ENCODE measurements at places on chromosomes 13 and 19. TPM values are rescaled to one million over a fixed set of nuclear protein-coding genes. Genes with fewer than 3 reads are reported as not detected.
A peak's percentile ranks its signal among the peaks of the same experiment; 100 is the strongest.

DNA sequence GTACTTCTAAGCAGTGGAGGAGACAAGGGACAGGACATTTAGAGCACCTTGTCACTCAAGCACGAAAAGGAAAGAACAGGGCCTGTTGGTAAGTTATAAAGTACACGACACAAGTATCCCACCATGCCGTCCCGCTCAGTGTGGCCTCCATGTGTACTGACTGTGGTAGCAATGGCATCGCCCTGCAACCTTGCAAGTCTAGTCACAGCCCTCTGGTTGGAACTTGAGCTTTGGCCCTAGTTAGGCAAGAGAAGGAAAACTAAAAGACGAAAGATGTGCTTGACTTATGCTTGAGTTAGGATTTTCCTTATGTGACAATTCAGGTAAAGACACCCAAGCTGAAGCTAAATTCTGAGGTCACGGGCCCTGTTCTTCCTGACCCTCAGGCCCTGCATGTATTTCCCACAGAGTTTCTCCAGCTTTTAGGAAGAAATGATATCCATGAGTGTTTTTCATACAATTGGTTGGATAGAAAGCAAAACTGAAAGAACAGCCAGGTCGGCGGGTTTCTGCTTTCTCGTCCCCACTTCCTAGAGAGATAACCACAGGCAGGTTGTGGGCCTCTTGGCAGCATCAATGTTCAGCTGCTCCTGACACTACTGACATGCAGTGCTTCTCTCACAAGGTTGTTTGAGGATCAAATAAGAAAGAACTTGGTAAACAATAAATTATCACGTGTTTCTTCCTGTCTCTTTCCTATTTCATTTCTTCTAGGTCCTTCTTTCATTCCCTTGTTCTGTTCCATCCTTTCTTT is 216.2 kb downstream of the IRS2 start:
- no peak overlapping the region for H3K4me3 ChIP-seq
- no peak overlapping the region for H3K27ac ChIP-seq
- no peak for DNase-seq
- no peaks in the 10 kb centered on the region for H3K36me3 ChIP-seq
- H3K27me3 ChIP-seq: no peaks in the 10 kb centered on the region

The ZFP36 gene
- total RNA-seq: 111 TPM

DNA sequence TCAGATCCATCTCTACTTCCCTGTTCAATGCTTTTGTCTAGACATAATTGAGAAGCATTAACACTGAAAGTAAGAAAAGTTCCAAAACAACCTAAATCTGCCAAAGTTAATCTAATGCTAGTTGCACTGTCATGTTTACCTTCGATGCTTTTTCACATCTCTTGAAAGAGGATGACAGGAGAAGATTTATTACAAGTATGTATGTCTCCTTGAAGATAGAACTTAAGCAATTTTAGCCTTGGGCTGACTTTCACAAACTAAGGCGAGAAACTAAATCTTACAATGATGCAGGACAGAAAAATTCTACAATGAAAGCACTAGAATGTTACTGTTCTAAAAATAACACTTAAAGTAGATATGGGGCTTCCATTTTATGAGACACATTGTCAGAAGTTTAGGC is 64.0 kb downstream of the MIPEP start:
- H3K4me3 ChIP-seq: no peak overlapping the region
- peaks cover 19% of the 10 kb centered on the region for H3K4me1 ChIP-seq
- DNase-seq: no peak

GRCh38 chr19:5397804-5398692 is 57.2 kb upstream of the ZNRF4 start:
- H3K27ac ChIP-seq: no peak overlapping the region
- no peaks in the 10 kb centered on the region for H3K4me1 ChIP-seq
- H3K4me3 ChIP-seq: no peak overlapping the region
- peaks cover 59% of the 10 kb centered on the region for H3K27me3 ChIP-seq
- DNase-seq: peak; percentile 40

The UBAC2 gene
- total RNA-seq: 62.3 TPM

- peaks cover 24% of the 10 kb centered on the region for H3K4me1 ChIP-seq
- H3K27ac ChIP-seq: no peak overlapping the region
- no peaks in the 10 kb centered on the region for H3K36me3 ChIP-seq
- H3K4me3 ChIP-seq: no peak overlapping the region
These were observed 369.6 kb downstream of the KCTD12 start for GRCh38 chr13:76516586-76516985.

- H3K27me3 ChIP-seq: no peaks in the 10 kb centered on the region
- H3K4me1 ChIP-seq: peaks cover 5% of the 10 kb centered on the region
- peaks cover 7% of the 10 kb centered on the region for H3K36me3 ChIP-seq
- no peak for DNase-seq
- H3K4me3 ChIP-seq: no peak overlapping the region
These were observed 666.6 kb downstream of the SLITRK1 start for GRCh38 chr13:83215627-83216026.

- H3K36me3 ChIP-seq: no peaks in the 10 kb centered on the region
- no peak overlapping the region for H3K27ac ChIP-seq
- DNase-seq: no peak
- no peak overlapping the region for H3K4me3 ChIP-seq
These were observed 105.9 kb upstream of the GJB6 start for GRCh38 chr13:20337884-20338551.

DNA sequence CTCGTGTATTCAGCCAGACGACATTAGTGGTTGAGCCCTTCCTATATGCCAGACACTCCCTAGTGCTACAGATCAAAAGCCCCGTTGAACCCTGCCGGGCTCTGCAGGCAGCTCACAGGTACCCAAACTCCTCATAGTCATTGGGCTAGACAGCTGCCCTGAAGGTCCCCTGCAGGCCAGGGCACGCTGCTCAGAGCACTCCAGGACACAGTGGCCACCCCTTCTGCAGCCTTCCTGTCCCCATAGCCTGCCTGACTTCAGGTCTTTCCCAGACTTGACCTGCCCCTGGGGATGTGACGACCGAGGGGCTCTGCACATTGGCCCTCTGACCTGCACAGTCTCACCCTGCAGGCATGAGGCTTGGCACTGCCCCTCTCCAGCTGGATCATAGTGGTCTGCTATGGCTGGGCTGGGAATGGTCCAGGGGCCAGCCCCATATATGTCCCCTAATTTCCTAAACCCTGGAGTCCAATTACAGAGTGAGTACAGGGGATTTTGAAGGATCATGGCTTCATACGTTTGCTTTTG is 64.2 kb upstream of the UBAC2 start:
- H3K4me1 ChIP-seq: no peaks in the 10 kb centered on the region
- no peak overlapping the region for H3K4me3 ChIP-seq
- H3K27ac ChIP-seq: no peak overlapping the region

The CPB2 gene
- total RNA-seq: not detected

GRCh38 chr19:45659096-45659729 is 8.8 kb upstream of the GIPR start:
- peaks cover 3% of the 10 kb centered on the region for H3K4me1 ChIP-seq
- H3K4me3 ChIP-seq: no peak overlapping the region
- H3K27me3 ChIP-seq: peaks cover 12% of the 10 kb centered on the region
- H3K36me3 ChIP-seq: no peaks in the 10 kb centered on the region
- H3K27ac ChIP-seq: no peak overlapping the region

- DNase-seq: no peak
- peaks cover 18% of the 10 kb centered on the region for H3K4me1 ChIP-seq
- no peak overlapping the region for H3K27ac ChIP-seq
- H3K36me3 ChIP-seq: no peaks in the 10 kb centered on the region
- H3K27me3 ChIP-seq: peaks cover 72% of the 10 kb centered on the region
These were observed 349.7 kb downstream of the LIG4 start for GRCh38 chr13:107865643-107866031.

The ZNF430 gene
- total RNA-seq: 22.6 TPM

The OR10H1 gene
- total RNA-seq: not detected

DNA sequence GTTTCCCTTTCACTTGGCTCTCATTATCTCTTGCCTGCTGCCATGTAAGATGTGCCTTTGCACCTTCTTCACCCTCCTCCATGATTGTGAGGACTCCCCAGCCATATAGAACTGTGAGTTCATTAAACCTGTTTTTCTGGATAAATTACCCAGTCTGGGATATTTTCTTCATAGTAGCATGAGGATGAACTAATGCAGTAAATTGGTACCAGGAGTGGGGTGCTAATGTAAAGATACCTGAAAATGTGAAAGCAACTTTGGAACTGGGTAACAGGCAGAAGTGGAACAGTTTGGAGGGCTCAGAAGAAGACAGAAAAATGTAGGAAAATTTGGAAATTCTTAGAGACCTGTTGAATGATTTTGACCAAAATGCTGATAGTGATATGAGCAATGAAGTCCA is 487.4 kb downstream of the LMO7 start:
- H3K27ac ChIP-seq: no peak overlapping the region
- DNase-seq: no peak
- no peak overlapping the region for H3K4me3 ChIP-seq
- H3K4me1 ChIP-seq: no peaks in the 10 kb centered on the region

The COMP gene
- 0.16 TPM for total RNA-seq

- no peak overlapping the region for H3K27ac ChIP-seq
- H3K4me3 ChIP-seq: no peak overlapping the region
- H3K4me1 ChIP-seq: peaks cover 21% of the 10 kb centered on the region
- H3K27me3 ChIP-seq: peaks cover 7% of the 10 kb centered on the region
- no peak for DNase-seq
These were observed 19.8 kb downstream of the TMEM272 start for GRCh38 chr13:51825165-51825592.

The RGL3 gene
- 84.8 TPM for total RNA-seq

DNA sequence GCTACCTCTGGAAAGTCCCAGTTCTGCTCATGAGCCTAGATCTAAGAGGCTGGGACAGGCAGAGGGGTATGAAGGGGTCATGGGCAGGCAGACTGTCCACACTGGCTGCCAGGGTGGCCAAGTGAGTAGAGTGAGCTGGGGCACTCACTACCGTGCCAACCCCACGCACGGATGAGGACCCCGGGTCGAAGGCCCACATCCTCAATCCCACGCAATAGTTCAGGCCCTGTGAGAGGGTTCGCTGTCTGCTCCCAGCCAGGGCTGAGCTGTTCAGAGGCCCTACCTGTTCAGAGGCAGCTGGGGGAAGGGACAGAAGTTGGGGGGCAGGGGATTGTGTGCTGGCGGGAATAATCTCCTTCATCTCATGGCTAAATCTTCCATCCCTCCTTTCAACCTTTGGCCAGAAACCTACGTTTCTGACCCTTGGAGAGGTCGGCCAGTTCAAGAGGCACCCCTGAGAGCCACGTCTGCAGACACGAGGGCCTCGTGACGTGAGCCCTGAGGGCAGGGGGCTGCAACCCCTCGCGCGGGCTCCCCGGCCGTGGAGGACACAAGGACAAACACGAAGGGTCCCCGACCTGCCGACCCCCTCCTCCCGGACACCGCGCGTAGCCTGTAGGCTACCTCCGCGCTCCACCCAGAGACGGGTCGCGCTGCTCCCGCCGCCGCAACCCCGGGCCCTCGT is 1.0 kb upstream of the RPS5 start:
- no peaks in the 10 kb centered on the region for H3K27me3 ChIP-seq
- H3K4me3 ChIP-seq: peak overlapping the region; percentile 96
- H3K27ac ChIP-seq: peak overlapping the region; percentile 98
- H3K36me3 ChIP-seq: peaks cover 14% of the 10 kb centered on the region
- H3K4me1 ChIP-seq: peaks cover 28% of the 10 kb centered on the region

- no peaks in the 10 kb centered on the region for H3K36me3 ChIP-seq
- no peaks in the 10 kb centered on the region for H3K27me3 ChIP-seq
- H3K27ac ChIP-seq: no peak overlapping the region
- H3K4me3 ChIP-seq: no peak overlapping the region
- peaks cover 13% of the 10 kb centered on the region for H3K4me1 ChIP-seq
These were observed 34.5 kb downstream of the UFM1 start for GRCh38 chr13:38384171-38384570.

GRCh38 chr19:39017646-39018045 is 14.7 kb downstream of the FBXO27 start:
- no peaks in the 10 kb centered on the region for H3K27me3 ChIP-seq
- H3K4me3 ChIP-seq: no peak overlapping the region
- DNase-seq: no peak
- H3K4me1 ChIP-seq: no peaks in the 10 kb centered on the region
- H3K27ac ChIP-seq: no peak overlapping the region

The PIP5K1C gene
- 43.9 TPM for total RNA-seq

- no peaks in the 10 kb centered on the region for H3K36me3 ChIP-seq
- no peak for DNase-seq
- H3K4me1 ChIP-seq: peaks cover 21% of the 10 kb centered on the region
These were observed 626.1 kb downstream of the DACH1 start for GRCh38 chr13:71240911-71241310.

DNA sequence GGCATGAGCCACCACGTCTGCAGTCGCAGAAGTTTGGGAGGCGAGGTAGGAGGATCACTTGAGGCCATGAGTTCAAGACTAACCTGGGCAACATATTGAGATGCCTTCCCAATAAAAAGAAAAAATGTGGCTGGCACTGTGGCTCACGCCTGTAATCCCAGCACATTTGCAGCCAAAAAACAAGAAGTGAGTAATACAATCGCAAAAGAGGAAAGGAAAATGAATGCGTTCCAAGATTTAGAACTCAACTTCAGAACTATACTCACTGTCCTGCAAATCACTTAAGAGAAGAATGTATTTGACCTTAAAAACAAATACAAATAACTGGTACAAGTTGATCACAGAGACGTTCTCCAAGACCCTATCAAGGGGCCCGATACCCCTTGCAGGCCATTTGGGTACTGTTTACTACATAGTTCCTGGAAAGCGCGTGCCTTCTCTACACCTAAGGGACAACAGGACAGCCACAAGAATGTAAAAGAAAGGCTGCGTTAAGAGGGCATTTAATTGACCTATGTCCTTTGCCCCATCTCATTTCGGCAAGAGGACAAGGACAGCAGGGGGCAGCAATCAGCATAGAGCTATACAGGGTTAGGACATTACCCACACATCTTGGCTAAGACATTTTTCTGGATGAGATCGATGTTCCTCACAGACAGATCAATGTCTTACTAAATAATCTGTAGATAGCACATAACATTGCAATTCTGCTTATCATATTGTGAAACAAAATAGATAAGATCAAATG is 41.3 kb downstream of the FLT3 start:
- H3K27ac ChIP-seq: no peak overlapping the region
- no peak for DNase-seq
- H3K4me3 ChIP-seq: no peak overlapping the region
- H3K4me1 ChIP-seq: peaks cover 4% of the 10 kb centered on the region

The KLF5 gene
- 62.4 TPM for total RNA-seq

GRCh38 chr19:31177246-31177645 is 172.0 kb downstream of the TSHZ3 start:
- H3K4me3 ChIP-seq: no peak overlapping the region
- no peak for DNase-seq
- H3K36me3 ChIP-seq: no peaks in the 10 kb centered on the region
- H3K27me3 ChIP-seq: peaks cover under 1% of the 10 kb centered on the region
- H3K27ac ChIP-seq: no peak overlapping the region

The PRTN3 gene
- total RNA-seq: 0.23 TPM

The RUBCNL gene
- 3.2 TPM for total RNA-seq

DNA sequence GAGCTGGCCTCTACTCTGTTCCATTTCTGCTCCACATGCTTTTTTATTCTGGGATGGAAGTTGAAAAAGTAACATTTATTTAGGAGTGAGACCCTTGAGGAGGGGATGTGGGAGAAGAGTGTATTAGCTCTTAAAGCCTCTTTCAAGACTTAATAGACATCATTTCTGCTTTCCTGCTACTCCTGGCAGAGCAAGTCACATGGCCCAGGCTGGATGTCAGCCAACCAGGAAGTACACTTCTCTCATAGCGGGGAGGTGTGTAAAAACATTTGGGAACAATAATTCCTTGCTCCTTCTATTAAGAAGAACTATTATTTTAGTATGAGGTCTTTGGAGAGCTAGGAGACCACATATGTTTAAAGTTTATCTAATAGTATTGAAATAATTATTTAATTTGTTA is 40.6 kb upstream of the FAM216B start:
- H3K27me3 ChIP-seq: no peaks in the 10 kb centered on the region
- H3K4me3 ChIP-seq: peak overlapping the region; percentile 3
- peak; percentile 43 for DNase-seq
- H3K4me1 ChIP-seq: peaks cover 17% of the 10 kb centered on the region
- peak overlapping the region; percentile 67 for H3K27ac ChIP-seq

All from mesothelial cell of epicardium (in vitro differentiated cells).